ENCODE measurements at places on chromosomes 2 and 18.

DNA sequence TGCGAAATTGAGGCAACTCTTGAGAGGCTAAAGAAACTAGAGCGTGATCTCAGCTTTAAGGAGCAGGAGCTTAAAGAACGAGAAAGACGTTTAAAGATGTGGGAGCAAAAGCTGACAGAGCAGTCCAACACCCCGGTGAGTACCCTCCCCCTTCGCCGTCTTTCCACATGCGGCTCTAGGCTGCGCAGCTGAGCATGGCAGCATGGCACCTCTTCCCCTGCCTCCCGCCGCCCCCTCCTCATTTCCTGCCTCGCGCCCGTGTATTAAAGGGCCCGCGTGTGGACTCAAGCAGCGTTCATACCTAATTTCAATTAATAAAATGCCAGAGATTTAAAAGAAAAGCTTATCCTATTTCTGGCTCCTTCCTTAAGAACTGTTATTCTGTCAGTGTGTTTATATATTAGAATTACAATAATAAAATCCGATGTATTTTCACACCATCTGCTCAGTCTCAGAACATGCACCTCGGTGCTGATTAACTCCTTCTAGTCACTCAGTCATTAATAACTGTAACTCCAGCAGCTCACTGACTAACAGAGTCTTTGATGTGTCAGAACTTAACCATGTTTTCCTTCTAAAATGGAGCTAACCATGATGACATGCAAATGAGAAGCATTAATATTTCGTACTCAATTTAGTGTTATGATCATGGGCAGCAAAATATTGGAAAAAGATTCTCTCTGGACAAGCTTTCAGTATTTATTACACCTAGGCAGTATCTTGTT, 137.4 kb upstream of the CDCA7 start:
- DNase-seq = no peak

DNA sequence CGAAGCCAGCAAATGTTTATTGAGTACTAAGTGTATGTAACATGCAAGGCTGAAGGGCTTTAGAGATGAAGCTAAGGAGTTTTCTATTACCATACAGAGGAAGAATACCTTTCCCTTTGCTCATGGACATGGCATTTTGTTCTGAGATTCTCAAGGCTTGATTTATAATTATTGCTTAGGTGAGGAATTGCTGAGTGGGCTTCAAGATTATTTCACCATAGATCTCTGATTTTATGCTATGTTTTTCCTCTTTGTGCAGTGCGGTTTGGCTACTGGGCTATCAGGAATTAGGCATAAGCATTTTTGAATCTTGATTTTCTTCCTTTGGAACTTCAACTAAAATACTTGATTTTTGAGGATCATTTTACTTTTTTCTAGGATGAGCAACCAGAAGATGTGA, 42.5 kb downstream of the VRK2 start:
- DNase-seq = no peak

GRCh38 chr2:17166506-17166905, 351.7 kb downstream of the RAD51AP2 start:
- no peak for DNase-seq

- DNase-seq = no peak
These were observed 43.2 kb downstream of the TSHZ1 start for GRCh38 chr18:75253784-75254183.

DNA sequence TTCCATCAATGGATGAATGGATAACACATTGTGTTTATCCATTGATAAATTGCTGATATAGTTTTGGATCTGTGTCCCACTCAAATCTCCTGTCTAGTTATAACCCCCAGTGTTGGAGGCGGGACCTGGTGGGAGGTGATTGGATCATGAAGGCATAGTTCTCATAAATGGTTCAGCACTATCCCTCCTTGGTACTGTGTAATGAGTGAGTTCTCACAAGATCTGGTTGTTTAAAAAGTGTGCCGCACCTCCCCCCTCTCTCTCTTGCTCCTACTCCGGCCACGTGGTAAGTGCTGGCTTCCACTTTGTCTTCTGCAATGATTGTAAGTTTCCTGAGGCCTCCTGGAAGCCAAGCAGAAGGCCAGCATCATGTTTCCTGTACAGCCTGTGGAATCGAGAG, 23.9 kb upstream of the SPATA3 start:
- no peak for DNase-seq

GRCh38 chr2:55965966-55966365, 42.4 kb upstream of the EFEMP1 start:
- DNase-seq = no peak

DNA sequence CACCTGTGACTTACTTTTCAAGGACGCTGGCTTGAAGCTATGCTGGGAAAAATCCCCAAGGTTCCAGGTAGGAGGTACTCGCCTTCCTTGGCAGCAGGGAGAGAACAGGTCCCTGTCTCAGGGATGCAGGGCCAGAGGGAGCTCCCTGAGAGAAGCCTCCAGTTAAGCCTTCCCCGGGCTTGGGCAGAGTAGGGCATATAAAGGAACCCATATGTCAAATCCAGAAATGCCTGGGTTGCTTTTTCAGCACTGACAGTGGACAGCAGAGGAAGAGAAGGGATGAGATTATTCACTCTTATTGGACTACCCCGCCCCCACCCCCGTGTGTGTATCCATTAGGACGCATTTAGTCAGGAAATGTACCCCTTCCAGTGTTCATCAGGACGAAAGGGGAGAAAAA, 89.3 kb upstream of the TEX51 start:
- DNase-seq = no peak

DNA sequence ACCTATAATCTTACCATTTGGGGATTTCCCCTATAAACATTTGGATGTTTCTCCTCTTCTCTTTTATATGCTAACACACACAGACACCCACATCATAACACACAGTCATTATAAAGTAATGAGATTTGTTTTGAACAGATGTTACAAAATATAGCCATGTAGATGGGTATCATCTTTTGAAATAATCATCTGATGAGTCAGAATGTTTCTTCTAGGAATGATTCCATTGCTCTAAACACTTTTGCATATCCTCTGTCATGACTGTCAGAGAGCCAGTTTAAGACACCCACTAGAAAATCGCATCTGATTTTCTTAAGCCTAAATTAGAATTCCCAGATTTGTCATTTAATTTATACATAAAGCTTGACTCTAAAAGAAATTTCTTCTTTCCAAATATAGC, 442.6 kb downstream of the CMPK2 start:
- no peak for DNase-seq

DNA sequence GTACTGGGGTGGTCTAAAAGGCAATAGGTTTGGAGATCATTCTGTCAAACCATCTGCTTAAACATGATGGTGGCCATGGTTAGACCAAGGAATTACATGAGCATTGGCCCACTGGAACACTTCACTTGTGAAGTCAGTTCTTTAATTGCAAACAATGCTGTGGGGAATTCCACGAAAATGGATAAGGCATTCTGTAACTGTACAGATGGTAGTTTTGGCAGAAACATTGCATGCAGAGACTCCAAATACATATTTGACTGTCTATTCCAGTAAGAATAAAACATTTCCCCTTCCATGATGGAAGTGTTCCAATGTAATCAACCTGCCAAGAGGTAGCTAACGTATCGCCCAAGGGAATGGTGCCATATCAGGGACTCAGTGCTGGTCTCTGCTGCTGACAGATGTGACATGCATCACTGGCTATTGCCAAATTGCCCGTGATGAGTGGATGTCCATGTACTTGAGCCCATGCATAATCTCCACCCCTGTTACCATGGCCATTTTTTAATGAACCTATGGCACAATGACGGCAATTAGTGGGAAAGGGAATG, 417.9 kb downstream of the CDH7 start:
- DNase-seq = no peak

DNA sequence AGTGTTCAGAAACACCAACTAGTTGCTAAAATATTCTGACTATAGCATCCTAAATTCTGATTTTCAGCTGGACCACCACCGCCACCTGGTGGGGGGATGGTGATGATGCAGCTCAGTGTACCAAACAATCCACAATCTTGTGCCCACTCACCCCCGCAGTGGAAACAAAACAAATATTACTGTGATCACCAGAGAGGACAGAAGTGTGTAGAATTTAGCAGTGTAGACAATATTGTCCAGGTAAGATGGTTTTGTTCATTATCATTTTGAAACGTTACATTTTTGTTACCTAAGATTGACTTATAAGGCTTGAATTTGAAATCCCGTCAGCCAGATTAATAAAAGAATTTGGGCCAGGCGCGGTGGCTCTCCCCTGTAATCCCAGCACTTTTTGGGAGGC, 31.7 kb upstream of the UBXN4 start:
- peak; percentile 47 for DNase-seq

- DNase-seq = no peak
These were observed 5.3 kb upstream of the SH3RF3 start for GRCh38 chr2:109123586-109124201.

DNA sequence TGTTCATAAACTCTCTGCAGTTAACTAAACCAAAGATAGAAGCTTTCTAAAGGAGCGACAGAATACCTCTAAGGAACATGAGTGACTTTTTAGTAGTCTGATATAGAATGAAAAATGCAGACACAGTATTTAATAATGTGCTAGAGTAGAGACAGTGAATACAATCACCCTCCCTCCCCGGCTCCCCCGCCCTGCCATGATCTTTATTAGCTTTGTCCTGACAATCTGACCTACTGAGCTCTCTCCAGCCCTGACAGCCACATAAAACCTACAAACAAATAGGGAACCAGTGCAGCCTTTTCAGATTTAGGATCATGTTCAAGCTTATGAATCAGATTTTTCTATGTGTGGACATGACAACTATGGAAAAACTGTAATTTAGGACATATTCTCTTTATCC, 777.6 kb upstream of the FANCL start:
- DNase-seq = no peak

DNA sequence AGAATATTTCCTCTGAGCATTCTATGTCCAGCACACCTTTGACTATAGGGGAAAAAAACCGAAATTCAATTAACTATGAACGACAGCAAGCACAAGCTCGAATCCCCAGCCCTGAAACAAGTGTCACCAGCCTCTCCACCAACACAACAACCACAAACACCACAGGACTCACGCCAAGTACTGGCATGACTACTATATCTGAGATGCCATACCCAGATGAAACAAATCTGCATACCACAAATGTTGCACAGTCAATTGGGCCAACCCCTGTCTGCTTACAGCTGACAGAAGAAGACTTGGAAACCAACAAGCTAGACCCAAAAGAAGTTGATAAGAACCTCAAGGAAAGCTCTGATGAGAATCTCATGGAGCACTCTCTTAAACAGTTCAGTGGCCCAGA, 79.4 kb upstream of the FAM117B start:
- DNase-seq = no peak

GRCh38 chr2:180872255-180872654, 108.2 kb upstream of the UBE2E3 start:
- no peak for DNase-seq

DNA sequence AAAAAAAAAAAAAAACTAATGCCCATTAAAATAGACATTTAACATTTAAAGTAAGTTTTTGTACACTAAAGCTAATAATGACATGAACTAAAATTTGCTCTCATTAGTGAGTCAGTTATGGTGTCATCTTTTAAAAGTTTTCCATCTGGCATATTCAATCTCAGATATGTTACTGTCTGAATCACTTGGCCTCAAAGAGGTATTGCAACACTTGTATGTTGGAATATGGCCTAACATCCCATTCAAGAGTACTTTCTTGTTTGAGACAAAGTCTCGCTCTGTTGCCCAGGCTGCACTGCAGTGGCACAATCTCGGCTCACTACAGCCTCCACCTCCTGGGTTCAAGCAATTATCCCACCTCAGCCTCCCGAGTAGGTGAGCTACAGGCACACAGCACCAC, 169.7 kb downstream of the TMEM163 start:
- no peak for DNase-seq

DNA sequence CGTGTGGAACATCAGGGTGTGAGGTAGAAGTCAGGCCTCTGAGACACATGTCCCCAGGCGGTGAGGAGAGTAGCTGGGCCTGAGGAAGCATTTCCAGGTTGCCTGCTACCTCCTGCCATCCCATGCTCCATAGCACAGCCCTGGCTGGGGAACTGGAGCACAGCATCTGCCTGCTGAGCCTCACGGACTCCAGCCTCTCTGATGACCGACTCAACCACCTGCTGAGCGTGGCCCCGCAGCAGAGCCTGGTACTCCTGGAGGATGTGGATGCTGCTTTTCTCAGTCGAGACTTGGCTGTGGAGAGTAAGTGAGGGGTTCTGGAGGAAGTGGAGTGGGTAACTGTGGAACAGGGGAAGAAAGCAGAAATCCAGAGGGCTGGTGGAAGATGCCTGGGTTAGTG, 2.9 kb downstream of the BCS1L start:
- no peak for DNase-seq

- DNase-seq = no peak
These were observed 16.5 kb upstream of the GPR155 start for GRCh38 chr2:174503161-174503809.

- no peak for DNase-seq
These were observed 88.3 kb downstream of the CAMKMT start for GRCh38 chr2:44450082-44450481.

GRCh38 chr2:240443891-240444301, 8.4 kb downstream of the GPC1 start:
- DNase-seq = no peak

GRCh38 chr2:231710799-231711676, 2.7 kb downstream of the PTMA start:
- no peak for DNase-seq

DNA sequence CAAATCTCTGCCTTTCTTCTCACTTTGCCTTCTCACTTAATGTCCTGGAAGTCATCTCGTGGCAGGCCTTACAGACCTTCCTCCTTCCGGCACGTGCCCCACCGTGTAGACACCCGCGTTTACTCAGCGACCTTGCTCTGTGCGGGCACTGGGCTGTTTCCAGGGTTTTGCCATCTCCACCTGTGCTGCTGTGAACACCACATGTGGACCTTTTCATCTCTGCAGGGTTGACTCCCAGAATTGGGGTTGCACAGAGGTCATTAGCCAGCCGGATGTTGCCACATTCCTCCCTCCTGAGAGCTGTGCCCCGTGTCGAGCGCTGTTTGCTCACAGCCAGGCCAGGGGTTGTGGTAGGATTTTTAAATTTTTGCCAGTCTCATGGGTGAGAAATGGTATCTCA, 25.4 kb downstream of the KCNG2 start:
- DNase-seq = no peak

DNA sequence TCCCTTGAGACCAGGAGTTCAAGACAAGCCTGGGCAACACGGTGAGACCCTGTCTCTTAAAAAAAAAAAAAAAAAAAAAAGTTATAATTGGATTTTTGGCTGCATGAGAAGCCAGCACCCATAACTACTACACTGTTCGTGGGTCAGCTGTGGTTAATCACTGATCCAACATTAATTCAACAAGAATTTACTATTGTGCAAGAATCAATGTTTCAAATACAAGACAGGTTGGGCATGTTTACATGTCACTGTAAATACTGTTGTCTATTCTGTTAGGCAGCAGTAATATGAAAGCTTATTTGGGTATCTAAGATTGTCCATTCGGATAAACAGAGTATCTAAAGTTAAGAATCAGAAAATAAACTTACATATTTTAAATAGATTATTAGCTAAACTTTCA, 62.3 kb downstream of the ESCO1 start:
- no peak for DNase-seq

DNA sequence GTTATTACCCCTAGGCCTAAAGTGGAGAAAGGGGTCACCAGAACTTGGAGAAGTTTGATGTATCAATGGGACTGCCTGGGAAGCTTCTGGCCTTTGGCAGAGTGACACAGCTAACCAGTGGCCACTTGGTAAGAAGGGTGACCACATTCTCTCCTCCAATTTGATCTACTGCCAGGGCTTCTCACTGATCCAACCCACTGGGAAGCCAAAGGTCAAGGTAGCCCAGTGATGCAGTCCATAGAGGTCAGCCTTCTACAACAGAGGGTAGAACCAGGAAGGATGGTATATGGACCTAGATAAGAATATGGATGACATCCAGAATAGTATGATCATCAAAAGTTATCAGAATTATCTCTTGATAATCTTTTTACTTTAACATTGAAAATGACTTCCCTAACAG, 493.6 kb downstream of the NYAP2 start:
- DNase-seq = no peak
